Muscle of leg (tissue), 16 donors: ENCODE measurements at places on chromosomes 13 and 19.
A peak's percentile ranks its signal among the peaks of the same experiment; 100 is the strongest.

- H3K36me3 ChIP-seq: no peaks in the 10 kb centered on the region
- H3K27me3 ChIP-seq: no peaks in the 10 kb centered on the region
- DNase-seq: no peak
- no peak overlapping the region for H3K27ac ChIP-seq
- H3K4me1 ChIP-seq: peaks cover 2% of the 10 kb centered on the region
Observed at GRCh38 chr13:43758834-43759233, 27.9 kb downstream of the ENOX1 start.

- H3K36me3 ChIP-seq: no peaks in the 10 kb centered on the region
- H3K4me3 ChIP-seq: no peak overlapping the region
- peaks cover 11% of the 10 kb centered on the region for H3K4me1 ChIP-seq
Observed at GRCh38 chr13:33918199-33918932, 100.4 kb downstream of the RFC3 start.

GRCh38 chr13:96743296-96744089 is 250.8 kb downstream of the OXGR1 start:
- no peak overlapping the region for H3K4me3 ChIP-seq
- no peak for DNase-seq
- H3K27me3 ChIP-seq: no peaks in the 10 kb centered on the region
- H3K27ac ChIP-seq: no peak overlapping the region

DNA sequence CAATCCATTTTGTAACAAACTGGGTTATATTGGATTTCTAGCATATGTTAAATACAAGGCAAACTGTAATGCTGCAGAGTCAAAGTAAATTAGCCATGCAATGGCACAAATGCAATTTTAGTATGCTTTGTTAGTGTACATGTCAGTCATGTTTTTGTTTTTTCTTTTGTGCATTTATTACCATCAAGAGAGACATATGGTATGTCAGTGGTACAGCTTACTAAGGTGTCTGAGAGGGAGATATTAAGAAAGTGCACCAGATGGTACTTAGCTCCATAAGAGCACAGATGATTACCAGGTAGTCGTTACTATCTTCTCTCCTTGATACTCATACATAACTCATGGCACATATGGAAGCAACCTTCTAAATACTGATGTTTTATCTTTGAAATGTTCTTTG is 550.3 kb downstream of the GPC5 start:
- no peak for DNase-seq
- H3K27me3 ChIP-seq: no peaks in the 10 kb centered on the region
- H3K27ac ChIP-seq: no peak overlapping the region

DNA sequence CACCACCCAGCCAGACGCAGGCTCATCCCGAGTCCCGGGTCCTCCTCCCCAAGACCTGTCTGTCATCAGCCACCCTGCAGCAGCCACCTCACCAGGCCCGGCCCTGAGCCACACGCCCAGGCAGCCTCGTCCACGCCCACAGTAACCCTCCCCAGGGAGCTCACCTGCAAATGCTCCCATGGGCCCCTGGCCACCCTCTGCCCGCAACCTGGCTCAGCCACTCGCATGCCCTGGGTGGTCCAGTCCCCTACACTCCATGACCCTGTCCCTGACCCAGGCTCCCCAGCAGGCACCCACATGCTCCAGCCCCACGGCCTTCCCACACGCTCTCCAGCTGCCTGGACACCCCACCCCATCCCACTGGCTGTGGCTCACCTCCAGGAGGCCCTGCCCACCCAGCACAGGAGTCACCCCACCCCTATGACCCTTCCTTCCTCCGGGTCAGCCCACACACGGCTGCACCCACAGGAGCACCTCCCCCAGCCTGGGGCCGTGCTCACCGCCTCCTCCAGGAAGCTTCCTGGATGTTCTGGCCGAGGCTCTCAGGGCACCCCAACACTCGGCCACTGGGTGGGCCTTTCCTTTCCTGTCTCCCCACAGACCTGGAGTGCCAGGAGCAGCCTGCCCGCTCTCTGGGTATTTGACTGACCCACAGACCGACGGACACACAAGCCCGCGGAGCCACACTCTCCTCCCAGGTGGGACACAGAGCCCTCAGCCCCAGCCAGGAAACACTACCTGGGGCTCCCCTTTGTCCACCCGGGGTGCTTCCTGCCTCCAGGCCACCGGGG is 3.6 kb downstream of the TMEM259 start:
- no peak overlapping the region for H3K27ac ChIP-seq
- peaks cover 38% of the 10 kb centered on the region for H3K36me3 ChIP-seq
- DNase-seq: no peak
- no peak overlapping the region for H3K4me3 ChIP-seq

GRCh38 chr13:26475176-26476110 is 82.0 kb upstream of the WASF3 start:
- H3K27ac ChIP-seq: peak overlapping the region; percentile 93
- H3K4me1 ChIP-seq: peaks cover 46% of the 10 kb centered on the region
- H3K4me3 ChIP-seq: peak overlapping the region; percentile 18
- no peaks in the 10 kb centered on the region for H3K36me3 ChIP-seq

- H3K36me3 ChIP-seq: no peaks in the 10 kb centered on the region
- peaks cover 42% of the 10 kb centered on the region for H3K27me3 ChIP-seq
- H3K27ac ChIP-seq: no peak overlapping the region
Observed at GRCh38 chr19:7596211-7596937, 711 bp downstream of the CAMSAP3 start.

DNA sequence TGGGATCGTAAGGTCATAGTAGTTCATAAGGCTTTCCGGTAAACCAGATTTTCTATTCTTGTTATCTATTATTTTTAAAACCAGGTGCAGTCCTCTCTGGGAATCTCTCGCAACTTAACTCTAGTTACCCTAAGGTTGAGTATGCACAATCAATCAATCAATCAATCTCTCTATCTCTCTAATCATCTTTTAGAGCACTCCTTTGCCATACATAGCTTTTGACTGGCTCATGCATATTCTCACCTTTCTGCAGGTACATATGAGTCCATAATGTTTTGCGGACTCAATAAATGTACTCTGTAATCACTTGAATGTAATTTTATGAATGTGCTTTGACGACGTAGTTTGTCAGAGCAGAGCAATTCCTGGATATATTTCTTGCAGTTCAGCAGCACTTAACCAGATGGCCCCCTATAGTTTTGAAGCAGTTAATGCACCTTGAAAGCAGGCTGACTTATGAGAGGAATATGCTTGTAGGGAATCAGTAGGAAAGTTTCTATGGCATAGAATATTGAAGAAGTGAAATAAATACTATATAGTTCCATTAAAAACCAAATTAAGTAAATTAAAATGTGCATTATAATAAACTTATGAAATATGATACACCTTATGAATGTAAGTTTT is 524.7 kb downstream of the GPC5 start:
- H3K27ac ChIP-seq: no peak overlapping the region
- H3K4me3 ChIP-seq: no peak overlapping the region
- no peak for DNase-seq
- H3K4me1 ChIP-seq: no peaks in the 10 kb centered on the region
- H3K27me3 ChIP-seq: no peaks in the 10 kb centered on the region

DNA sequence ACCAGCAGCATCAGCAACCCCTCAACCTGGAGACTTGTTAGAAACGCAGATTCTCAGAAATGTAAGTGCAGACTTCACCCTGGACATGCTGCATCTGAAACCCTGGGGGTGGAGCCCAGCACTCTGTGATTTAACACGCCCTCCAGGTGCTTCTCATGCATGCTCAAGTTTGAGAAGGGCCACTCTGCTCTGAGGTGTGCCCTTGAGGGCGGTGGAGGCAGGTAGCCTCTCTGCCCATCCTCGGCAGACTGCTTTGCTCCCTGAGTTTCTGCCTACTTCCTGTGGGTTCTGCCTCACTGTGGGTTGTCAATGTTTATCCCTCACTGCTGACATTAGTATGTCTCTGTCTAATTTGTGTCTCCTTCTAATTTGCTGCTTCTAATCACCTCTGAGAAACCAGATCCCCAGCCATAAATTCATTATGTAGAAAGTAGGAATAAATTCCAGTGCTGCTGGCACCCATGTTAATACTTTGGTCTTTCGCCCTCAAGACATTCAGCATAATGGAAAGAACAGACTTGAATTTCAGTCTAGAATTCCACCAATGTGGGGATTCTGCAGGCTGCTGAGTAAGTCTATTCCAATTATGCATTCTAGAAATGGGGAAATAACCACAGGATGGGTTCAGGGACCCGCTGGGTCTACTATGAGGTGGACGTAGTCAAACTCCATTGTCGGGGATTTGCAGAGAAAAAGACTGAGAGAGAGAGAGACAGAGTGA is 51.3 kb upstream of the CYSLTR2 start:
- no peak for DNase-seq
- no peaks in the 10 kb centered on the region for H3K27me3 ChIP-seq
- H3K36me3 ChIP-seq: no peaks in the 10 kb centered on the region
- H3K4me3 ChIP-seq: no peak overlapping the region
- no peak overlapping the region for H3K27ac ChIP-seq

GRCh38 chr13:107043021-107043956 is 475.4 kb upstream of the ARGLU1 start:
- H3K4me1 ChIP-seq: peaks cover 3% of the 10 kb centered on the region
- no peaks in the 10 kb centered on the region for H3K27me3 ChIP-seq
- H3K27ac ChIP-seq: peak overlapping the region; percentile 55
- DNase-seq: peak; percentile 90
- no peak overlapping the region for H3K4me3 ChIP-seq

GRCh38 chr13:32734511-32734910 is 148.3 kb downstream of the PDS5B start:
- no peak overlapping the region for H3K4me3 ChIP-seq
- no peaks in the 10 kb centered on the region for H3K4me1 ChIP-seq
- H3K36me3 ChIP-seq: peaks cover 4% of the 10 kb centered on the region
- no peak for DNase-seq
- no peak overlapping the region for H3K27ac ChIP-seq

GRCh38 chr19:56114778-56115110 is 6.4 kb downstream of the ZNF787 start:
- peak overlapping the region; percentile 47 for H3K27ac ChIP-seq
- peaks cover 17% of the 10 kb centered on the region for H3K36me3 ChIP-seq
- H3K4me3 ChIP-seq: no peak overlapping the region
- no peak for DNase-seq
- H3K27me3 ChIP-seq: no peaks in the 10 kb centered on the region

DNA sequence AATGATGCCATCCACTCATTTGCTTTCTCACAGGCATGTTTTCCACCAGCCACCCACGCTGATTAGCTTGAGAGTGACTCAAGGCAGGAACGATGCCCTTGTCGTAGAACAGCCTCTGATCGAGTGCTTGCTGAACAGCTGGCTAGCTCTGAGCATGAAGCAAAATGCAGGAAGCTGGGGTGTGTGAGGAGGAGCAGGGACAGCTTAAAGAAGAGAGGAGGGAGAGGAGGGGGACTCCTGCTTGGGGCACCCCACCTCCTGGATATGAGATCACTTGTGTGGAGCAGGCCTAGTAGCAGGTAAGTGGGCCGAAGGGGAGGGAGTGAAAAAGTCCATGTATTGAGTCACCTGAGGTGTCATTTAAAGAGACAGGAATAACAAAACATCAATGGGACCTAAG is 48.8 kb downstream of the IRS2 start:
- no peak for DNase-seq
- H3K27me3 ChIP-seq: no peaks in the 10 kb centered on the region
- H3K36me3 ChIP-seq: no peaks in the 10 kb centered on the region
- no peak overlapping the region for H3K4me3 ChIP-seq
- H3K4me1 ChIP-seq: no peaks in the 10 kb centered on the region

DNA sequence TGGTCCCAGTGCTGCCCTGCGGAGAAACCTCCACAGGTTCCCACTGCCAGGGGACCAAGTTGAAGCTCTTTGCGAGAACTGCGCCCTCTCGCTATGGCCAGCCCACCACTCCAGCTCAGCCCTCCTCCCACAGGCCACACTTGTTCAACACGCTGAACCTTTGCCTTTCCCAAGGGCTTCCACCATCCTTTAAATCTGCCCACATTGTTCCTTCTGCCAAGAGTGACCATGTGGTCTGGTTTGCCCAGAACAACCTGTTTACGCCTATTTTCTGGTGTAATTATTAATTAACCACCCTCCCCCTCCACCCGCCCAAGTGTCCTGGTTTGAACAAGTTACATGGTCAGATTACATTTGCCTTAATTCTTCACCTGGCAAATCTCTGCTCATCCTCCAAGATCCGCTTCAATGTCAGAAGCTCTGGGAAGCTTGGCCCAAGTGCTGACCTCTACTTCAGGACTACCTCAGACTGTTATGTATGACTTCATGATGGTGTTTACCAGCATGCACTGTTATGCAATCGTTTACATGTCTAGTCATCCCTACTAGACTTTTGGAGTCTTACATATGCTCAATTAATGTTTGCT is 12.0 kb upstream of the USP12 start:
- DNase-seq: no peak
- H3K27me3 ChIP-seq: no peaks in the 10 kb centered on the region
- H3K36me3 ChIP-seq: no peaks in the 10 kb centered on the region

DNA sequence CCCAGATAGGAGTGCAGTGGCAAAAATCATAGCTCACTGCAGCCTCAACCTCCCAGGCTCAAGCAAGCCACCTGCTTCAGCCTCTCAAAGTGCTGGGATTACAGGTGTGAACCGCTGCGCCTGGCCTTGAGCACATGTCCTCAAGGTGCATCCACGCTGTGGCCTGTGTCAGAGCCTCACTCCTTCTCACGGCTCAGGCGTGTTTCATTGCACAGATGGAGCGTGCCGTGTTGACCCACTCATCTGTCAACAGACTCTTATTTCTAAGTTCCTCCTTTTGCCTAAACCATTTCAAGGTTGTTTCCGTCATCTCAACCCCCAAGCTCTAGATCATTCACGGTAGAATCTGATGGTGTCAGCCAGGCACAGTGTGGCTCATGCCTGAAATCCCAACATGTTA is 28.2 kb downstream of the ATP8B3 start:
- H3K4me1 ChIP-seq: peaks cover 5% of the 10 kb centered on the region
- no peak overlapping the region for H3K27ac ChIP-seq
- H3K27me3 ChIP-seq: peaks cover 57% of the 10 kb centered on the region
- no peak overlapping the region for H3K4me3 ChIP-seq
- DNase-seq: no peak
